ENCODE measurements at places on chromosomes 4 and X. TPM values are rescaled to one million over a fixed set of nuclear protein-coding genes. Genes with fewer than 3 reads are reported as not detected.

PLP1 gene
- total RNA-seq, result 29.5 TPM

SASH3 gene
- total RNA-seq, result 0.57 TPM

MAB21L2 gene
- not detected for total RNA-seq

PAGE1 gene
- total RNA-seq, result not detected

DCAF12L2 gene
- total RNA-seq, result 0.52 TPM

SHOX gene
- total RNA-seq, result not detected

PROM1 gene
- total RNA-seq, result 56.8 TPM

DNA sequence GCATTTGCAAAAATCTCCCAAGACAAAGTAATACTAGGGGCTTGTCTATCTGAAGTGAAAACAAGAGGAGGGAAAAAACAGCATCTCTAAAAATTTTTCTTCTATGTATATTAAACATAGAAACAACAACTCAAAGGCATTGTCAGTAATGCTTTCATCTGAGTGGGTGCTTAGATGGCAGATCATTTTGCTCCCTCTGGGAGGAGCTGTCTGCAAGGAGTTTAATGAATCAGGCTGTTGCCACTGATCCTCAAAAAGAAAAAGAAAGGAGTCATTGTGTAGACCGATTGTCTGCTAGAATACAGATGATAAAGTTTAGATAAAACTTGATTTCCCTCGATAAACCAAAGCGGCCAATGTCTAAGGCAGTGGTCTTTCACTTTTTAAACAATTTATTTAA, 49.7 kb upstream of the KLHL8 start:
- no peaks in the 10 kb centered on the region for H3K36me3 ChIP-seq
- H3K27ac ChIP-seq, result no peak overlapping the region
- H3K4me3 ChIP-seq, result no peak overlapping the region
- H3K27me3 ChIP-seq, result no peaks in the 10 kb centered on the region

GRCh38 chrX:6734844-6735634, 200.1 kb upstream of the VCX3A start:
- no peaks in the 10 kb centered on the region for H3K27me3 ChIP-seq
- H3K36me3 ChIP-seq, result no peaks in the 10 kb centered on the region
- no peak for DNase-seq
- no peak overlapping the region for H3K4me3 ChIP-seq

GRCh38 chr4:37891260-37892159, 626 bp downstream of the TBC1D1 start:
- no peak overlapping the region for H3K27ac ChIP-seq
- peak overlapping the region; percentile 76 for H3K4me3 ChIP-seq
- peaks cover 56% of the 10 kb centered on the region for H3K27me3 ChIP-seq
- H3K36me3 ChIP-seq, result no peaks in the 10 kb centered on the region
- peaks cover 15% of the 10 kb centered on the region for H3K4me1 ChIP-seq

DNA sequence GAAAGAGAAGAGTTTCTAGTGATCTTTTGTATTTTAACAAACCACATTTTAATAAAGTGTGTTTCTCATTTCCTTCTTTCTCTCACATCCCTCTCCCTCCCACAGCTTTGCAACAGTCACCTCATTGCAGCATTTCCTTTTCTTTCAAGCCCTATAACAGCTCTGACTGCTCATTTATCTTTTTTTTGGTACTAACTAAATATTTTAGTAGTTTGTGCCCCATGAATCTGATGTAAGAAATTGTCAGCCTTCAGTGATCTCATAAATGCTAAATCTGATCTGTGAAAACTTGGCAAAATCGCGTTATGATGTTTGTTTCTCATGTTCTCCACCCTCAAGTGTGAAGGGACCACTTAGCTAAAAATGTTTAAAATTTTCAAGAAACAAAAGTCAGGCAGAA, 258.5 kb upstream of the SLIT2 start:
- no peaks in the 10 kb centered on the region for H3K4me1 ChIP-seq
- no peaks in the 10 kb centered on the region for H3K36me3 ChIP-seq
- H3K4me3 ChIP-seq, result no peak overlapping the region
- H3K27ac ChIP-seq, result no peak overlapping the region
- no peaks in the 10 kb centered on the region for H3K27me3 ChIP-seq

GRCh38 chr4:180169394-180169793, 2073.8 kb upstream of the TENM3 start:
- peaks cover 12% of the 10 kb centered on the region for H3K4me1 ChIP-seq
- no peaks in the 10 kb centered on the region for H3K36me3 ChIP-seq
- DNase-seq, result no peak

DNA sequence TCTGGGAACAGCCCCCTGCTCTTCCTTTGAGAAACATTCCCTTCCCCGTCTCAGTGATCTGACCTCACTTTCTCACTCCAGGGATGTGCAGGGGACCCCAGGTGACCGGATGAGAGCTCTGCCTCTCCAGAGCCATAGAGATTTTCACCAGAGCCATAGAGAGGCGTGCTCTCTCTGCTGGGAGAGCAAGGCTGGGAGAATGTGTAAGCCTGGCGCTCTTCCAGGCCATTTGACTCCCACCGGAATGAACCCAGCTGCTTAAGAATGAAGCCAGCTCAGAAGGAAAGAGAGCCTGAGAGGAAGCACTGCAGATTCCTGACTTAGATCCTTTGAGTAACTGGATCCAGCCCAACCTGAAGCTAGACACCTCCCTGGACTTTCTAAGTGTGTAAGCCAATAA, 106.4 kb downstream of the DHX15 start:
- no peaks in the 10 kb centered on the region for H3K27me3 ChIP-seq
- DNase-seq, result no peak
- H3K4me1 ChIP-seq, result peaks cover 53% of the 10 kb centered on the region
- H3K27ac ChIP-seq, result peak overlapping the region; percentile 22

DNA sequence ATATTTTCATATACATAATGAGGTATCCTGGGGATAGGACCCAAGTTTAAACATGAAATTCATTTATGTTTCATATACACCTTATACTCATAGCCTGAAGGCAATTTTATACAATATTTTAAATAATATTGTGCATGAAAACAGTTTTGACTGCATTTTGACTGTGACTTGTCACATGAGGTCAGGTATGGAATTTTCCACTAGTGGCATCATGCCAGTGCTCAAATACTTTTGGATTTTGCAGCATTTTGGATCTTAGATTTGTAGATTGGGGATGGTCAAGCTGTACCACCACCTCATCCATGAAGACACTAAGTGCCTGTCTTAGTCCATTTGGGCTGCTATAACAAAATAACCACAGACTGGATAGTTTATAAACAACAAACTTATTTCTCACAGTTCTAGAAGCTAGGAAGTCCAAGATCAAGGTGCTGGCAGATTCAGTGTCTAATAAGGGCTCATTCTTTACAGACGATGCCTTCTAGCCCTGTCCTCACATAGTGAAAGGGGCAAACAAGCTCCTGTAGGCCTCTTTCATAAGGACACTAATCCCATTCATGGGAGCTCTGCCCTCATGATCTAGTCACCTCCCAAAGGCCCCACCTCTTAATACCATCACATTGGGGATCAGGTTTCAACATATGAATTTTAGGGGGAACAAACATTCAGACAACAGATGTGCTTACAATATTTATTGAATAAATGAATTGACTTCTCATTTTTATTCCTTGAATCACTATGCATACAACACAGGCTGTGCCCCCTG, 9.4 kb downstream of the NUDT6 start:
- DNase-seq, result no peak
- H3K27ac ChIP-seq, result no peak overlapping the region
- H3K4me3 ChIP-seq, result no peak overlapping the region

DNA sequence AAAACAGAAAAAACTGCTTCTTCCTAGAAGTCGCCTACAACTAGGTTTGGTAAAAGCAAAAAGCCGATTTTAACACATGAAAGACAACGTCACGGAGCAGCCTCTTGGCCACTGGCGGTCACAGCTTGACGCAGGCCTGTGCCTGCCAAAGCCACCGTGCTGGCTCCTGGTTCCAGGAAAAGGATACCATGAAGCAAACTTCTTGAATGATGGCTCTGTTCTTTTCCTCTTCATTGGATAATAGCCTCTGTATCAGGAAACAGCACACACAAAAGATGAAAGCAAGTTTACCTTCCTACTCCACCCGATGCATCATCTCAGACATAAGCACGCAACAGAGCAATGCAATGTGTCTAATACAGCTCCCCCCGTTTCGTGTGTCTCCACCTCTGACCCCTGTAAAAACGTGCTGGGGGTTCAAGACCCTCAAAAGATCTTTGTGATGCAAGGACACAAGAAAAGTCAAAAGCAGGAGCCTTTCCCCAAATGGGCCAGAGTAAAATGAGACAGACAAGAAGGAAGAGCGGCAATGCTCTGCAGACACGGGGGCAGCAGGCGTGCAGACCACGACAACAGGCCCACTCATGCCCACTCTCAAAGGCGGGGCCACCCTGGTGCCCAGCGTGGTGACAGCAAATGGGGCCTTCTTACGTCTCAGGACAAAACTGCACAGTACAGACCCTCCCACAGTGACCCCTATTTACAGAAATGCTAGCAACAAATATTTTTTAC, 19.4 kb downstream of the GAK start:
- peaks cover 5% of the 10 kb centered on the region for H3K4me1 ChIP-seq
- H3K4me3 ChIP-seq, result no peak overlapping the region
- peaks cover 10% of the 10 kb centered on the region for H3K36me3 ChIP-seq
- peak overlapping the region; percentile 45 for H3K27ac ChIP-seq

DNA sequence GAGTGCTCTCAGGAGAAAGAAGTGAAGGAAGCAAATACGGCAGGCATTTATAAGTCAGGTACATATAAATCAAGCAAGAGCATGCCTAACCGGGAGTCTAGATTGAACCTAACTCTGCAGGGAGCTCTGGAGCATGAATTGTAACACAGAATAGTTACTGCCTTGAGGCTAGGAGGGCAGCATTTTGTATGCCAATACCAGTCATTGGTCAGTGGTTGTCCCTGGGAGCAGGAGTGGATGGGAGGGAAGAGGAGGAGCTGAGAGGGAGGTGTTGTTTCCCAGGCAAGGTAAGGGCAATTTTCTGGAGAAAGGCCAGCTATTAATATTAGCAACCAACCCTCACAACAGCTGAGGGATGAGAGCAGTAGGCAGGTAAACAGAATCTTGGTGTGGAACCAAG, 224.7 kb upstream of the DCAF8L1 start:
- H3K27me3 ChIP-seq, result peaks cover 3% of the 10 kb centered on the region
- H3K4me3 ChIP-seq, result peak overlapping the region; percentile 62
- no peak overlapping the region for H3K27ac ChIP-seq
- no peak for DNase-seq
- no peaks in the 10 kb centered on the region for H3K36me3 ChIP-seq
- peaks cover 12% of the 10 kb centered on the region for H3K4me1 ChIP-seq

GRCh38 chrX:107522901-107523300, 73.4 kb downstream of the FRMPD3 start:
- H3K27ac ChIP-seq, result no peak overlapping the region
- H3K4me1 ChIP-seq, result peaks cover 20% of the 10 kb centered on the region
- no peak overlapping the region for H3K4me3 ChIP-seq
- DNase-seq, result no peak
- H3K36me3 ChIP-seq, result no peaks in the 10 kb centered on the region

DNA sequence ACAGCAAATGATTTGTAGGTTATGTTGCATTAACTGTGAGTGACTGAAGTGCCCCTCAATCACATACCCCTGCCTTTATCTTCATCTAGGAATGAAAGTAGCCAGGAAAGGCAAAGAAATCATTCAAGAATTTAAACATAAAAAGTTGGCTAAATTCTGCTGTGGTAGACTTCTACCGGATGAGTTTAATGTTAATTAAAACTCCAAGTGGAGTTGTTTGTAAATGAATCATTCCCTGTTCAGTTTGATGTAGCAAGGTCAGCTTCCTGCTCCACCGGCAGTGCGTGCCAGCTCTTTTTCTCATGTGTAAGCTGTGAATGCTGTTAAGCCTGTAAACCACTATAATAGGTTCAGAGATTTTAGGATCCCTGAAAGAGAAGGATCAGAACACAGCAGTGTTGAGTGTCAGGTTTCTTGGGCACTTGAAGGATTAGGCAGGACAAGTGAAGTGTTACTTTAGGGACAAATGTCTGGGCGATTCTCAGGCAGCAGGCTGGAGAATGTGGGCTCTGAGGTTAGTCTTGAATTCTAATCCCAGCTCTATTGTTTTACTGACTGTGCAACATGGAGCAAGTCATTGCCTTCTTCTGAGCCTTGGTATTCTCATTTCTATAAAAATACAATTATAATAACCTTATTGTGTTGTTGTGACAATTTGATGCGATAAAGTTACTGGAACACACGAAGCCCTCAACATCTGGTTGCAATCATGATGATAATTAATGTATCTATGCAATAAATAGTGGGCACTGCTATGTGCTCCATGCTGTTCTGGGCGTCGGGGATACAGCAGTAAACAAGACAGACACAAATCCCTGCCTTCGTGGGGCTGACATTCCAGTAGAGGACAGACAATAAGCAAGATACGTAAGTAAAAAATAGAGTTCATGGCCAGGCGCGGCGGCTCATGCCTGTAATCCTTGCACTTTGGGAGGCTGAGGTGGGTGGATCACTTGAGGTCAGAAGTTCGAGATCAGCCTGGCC, 112.0 kb downstream of the SHROOM3 start:
- no peaks in the 10 kb centered on the region for H3K27me3 ChIP-seq
- no peaks in the 10 kb centered on the region for H3K36me3 ChIP-seq
- no peak for DNase-seq
- H3K4me3 ChIP-seq, result no peak overlapping the region
- H3K27ac ChIP-seq, result peak overlapping the region; percentile 83
- H3K4me1 ChIP-seq, result peaks cover 33% of the 10 kb centered on the region

- H3K27ac ChIP-seq, result no peak overlapping the region
- H3K4me3 ChIP-seq, result no peak overlapping the region
- H3K36me3 ChIP-seq, result no peaks in the 10 kb centered on the region
- DNase-seq, result no peak
- H3K27me3 ChIP-seq, result no peaks in the 10 kb centered on the region
Measured at GRCh38 chrX:49949961-49950360, 27.6 kb downstream of the CLCN5 start.

DNA sequence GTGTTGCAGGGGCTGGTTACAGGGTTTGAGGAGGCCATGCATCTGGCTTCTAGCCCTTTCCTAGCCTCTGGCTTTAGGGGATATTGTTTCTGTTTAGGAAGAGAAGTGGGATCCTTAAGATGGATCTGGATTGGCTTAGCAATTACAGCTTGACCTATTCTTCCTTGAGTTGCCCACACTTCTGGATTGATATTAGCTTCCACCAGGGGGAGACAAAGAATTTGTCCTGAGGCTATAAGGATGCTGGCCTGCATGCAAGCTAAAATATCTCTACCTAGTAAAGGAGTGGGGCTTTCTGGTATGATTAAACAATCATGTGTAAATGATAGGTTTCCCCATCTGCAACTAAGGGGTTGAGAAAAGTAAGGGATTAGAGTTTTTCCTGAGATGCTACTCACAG, 117.2 kb downstream of the TEX13C start:
- peaks cover 3% of the 10 kb centered on the region for H3K4me1 ChIP-seq
- peaks cover 4% of the 10 kb centered on the region for H3K27me3 ChIP-seq
- no peak for DNase-seq
- peaks cover 36% of the 10 kb centered on the region for H3K36me3 ChIP-seq

- no peaks in the 10 kb centered on the region for H3K27me3 ChIP-seq
- no peak overlapping the region for H3K4me3 ChIP-seq
- H3K27ac ChIP-seq, result no peak overlapping the region
- no peak for DNase-seq
Measured at GRCh38 chr4:70365479-70365878, 4.9 kb downstream of the SMR3A start.

DNA sequence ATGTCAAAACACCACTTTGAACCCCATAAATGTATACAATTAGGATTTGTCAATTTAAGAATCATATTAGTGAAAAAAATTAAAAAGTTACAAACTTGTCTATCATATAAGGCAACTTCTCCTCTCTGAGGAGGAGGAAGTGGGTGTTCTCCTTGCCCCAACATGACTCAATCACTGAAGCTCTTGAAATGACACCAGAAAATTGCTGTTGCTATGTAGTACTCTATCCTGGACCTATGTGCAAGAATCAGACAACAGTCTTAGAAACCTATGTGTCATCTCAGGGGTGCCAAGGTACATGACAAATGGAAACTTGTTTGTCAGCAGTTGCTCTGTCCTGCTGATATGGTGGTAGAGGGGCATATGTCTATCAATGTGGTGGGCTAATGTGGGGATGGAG, 47.7 kb downstream of the HMGB3 start:
- no peak overlapping the region for H3K27ac ChIP-seq
- DNase-seq, result no peak
- no peak overlapping the region for H3K4me3 ChIP-seq
- H3K4me1 ChIP-seq, result no peaks in the 10 kb centered on the region
- H3K36me3 ChIP-seq, result no peaks in the 10 kb centered on the region
